ENCODE measurements at places on chromosomes 4 and X.

GRCh38 chr4:630656-631055, 5.3 kb downstream of the PDE6B start:
- DNase-seq, result no peak

GRCh38 chr4:54400188-54400587, 171.1 kb downstream of the PDGFRA start:
- DNase-seq, result no peak

GRCh38 chr4:140111256-140111655, 42.7 kb downstream of the MAML3 start:
- no peak for DNase-seq

DNA sequence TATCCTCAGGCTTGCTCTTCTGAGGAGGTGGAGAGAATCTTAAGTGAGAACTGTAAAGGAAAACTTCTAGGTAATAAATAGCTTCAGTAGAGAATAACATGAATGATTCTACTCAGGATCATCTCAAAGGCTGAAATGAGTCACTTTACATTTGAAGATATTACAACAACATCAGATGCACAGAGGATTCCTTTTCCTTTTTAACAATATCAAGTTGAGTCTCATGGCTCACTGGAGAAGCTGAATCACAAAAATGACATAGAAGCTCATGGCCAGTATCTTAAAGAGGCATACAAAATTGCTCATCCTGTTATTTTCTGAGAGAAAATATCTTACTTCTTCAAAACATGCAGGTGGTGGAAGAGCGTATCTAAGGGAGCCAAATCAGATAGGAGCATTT, 72.5 kb upstream of the EMCN start:
- no peak for DNase-seq

DNA sequence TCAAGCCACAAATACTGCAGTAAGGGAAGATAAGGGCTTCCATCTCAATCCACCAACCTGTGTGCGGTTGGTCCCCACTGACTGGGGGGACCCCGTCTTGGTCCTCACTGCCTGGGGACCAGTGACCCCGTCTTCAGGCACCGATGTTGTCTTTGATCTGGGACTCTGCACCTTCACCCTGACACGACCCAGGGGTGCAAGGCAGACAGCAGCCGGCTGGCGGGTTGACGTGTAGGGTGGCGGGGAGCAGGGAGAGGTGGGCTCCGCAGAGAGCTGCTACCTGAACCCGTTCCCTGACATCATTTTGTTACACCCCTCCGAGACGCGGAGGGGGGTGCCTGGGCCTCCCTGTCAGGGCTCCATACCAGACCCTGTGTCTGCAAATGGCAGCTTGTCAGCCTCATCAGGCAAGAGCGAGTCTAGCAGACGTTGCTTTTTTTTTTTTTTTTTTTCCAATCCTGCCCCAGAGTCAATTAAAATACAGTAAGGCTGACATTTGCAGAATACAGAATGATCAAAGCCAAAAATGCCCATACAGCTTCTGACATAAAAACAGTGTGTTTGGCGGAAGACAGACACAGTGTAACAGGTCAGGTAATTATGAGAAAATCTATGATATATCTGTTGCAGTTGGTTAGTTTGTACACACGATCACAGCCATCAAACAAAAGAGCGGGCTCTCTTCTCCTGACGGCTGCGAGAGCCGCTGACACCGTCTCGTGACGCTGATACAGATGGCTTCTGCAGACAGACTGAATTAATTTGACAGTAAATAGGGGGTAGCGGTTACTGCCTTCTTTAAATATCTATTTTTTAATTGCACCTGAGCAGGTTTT, 118.6 kb downstream of the CRLF2 start:
- no peak for DNase-seq

GRCh38 chr4:166481055-166481454, 608.0 kb downstream of the TLL1 start:
- no peak for DNase-seq

- no peak for DNase-seq
These were observed 31.0 kb downstream of the MTHFD2L start for GRCh38 chr4:74188912-74189311.

- peak; percentile 27 for DNase-seq
These were observed 57.4 kb downstream of the TSC22D3 start for GRCh38 chrX:107718156-107718621.

GRCh38 chr4:82745173-82745842, 53.3 kb downstream of the SCD5 start:
- DNase-seq, result no peak

All from SW 1271 (cell line).